ENCODE measurements at places on chromosomes 11 and 22.

GRCh38 chr11:2590965-2591754 is 108.6 kb downstream of the KCNQ1OT1 start:
- no peak for DNase-seq

- no peak for DNase-seq
Observed at GRCh38 chr11:116582571-116582970, 190.2 kb downstream of the BUD13 start.

DNA sequence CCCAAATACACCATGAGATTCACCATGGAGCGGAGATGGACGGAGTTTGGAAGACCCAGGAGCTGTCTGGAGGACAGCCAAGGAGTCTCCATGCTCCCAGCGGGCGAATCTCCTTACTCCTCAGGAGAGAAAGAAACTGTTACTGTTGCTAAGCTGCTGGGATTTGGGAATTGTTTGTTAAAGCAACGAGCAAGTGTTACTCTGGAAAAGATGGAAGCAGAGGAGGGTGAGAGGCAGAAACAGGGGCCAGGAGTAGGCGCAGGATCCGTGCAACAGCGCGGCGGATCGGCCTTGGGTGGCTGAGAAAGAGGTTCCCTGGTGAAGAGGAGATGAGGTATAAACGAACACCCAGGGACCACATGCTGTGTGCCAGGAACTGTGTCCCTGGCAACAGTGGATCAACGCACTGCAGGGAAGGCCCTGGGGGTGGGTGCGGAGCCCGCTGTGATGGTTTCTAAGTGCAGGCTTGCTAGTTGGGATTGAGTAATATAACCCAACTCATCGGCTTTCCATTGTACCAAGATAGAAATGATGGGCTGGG is 1436.4 kb downstream of the BRD1 start:
- DNase-seq: no peak

DNA sequence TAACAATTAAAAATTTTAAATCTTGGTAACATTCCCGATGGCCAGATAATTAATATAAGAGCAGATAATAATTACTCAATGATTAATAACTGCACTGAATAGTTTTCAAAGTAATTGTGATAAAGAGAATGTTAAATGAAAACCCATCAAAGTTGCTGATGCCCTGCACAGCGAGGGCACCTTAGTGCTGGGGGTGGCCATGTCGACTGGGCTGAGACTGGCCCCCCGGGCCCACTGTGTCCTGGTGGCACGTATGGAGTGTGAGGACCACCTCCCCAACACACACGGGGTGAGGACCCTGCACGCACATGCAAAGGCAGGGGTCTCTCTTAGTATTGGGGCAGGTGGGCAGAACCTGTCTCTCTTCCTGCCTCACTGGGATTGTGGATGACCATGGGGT is 15.1 kb upstream of the CCDC188 start:
- DNase-seq: no peak

DNA sequence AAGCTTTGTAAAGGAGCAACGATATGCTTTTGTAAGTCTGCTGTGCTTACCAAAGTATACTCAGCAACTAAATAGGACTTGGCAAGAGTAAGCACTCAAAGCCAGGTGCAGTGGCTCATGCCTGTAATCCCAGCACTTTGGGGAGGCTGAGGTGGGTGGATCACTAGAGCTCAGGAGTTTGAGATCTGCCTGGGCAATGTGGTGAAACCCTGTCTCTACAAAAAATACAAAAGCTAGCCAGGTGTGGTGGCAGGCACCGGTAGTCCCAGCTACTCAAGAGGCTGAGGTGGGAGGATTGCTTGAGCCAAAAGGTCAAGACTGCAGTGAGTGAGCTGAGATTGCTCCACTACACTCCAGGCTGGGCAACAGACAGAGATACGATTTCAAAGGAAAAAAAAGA is 67.5 kb downstream of the PAK1 start:
- no peak for DNase-seq

GRCh38 chr11:86128914-86129313 is 60.0 kb upstream of the PICALM start:
- DNase-seq: no peak

GRCh38 chr11:79940165-79940564 is 499.3 kb upstream of the TENM4 start:
- DNase-seq: no peak

DNA sequence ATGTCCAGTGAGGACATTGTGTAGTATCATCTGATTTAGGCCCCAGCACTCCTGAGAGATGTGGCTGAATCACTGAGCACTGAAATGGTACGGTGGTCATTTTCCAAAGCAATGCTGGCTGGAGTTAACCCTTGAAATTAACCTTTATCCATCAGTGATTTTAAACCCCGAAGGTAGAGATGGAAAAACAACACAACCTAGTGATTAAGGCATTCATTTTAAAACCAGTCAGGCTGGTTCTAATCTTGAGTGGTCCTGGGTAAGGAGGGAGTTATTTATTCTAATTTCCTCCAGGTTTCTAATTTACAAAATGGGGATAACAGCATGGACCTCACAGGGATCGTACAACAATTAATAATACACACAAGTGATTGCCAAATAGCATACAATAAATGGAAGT is 6.6 kb upstream of the CSNK2A3 start:
- DNase-seq: no peak

- DNase-seq: no peak
Observed at GRCh38 chr22:50292643-50293440, 14.6 kb downstream of the PLXNB2 start.

DNA sequence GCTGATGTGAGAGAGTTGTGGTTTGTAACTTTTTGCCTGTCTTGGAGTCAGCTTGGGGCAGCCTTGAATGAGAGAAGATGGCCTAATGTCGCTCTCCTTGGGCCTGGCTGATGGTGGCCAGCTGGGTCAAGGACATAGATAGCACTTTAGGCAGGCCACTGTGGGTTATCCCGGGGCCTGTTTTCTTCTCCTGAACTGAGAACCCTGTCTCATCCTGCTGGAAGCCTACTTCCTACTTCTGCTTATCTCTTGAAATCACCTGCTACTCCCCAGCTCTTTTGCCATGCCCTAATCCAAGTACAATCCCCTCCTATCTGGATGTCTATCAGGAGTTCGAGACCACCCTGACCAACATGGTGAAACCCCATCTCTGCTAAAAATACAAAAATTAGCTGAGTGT is 49.5 kb downstream of the OSBP2 start:
- DNase-seq: no peak

DNA sequence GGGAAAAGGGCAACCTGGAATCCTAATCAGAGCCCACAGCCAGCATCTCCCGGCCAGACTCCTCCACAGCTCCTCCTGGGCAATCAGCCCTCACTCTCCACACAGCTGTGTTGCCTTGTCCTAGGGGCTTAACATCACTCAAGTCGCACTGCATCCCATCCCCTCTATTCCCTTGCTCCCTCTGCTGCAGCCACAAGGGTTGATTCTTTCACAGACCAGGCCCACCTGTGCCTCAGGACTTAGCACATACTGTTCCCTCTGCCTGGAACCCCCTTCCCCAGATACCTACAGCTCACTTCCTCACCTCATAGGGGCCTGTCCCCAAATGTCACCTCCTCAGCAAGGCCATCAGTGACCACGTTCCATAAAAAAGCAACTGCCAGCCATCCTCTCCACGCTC is 18.4 kb downstream of the SPATA19 start:
- DNase-seq: no peak

- DNase-seq: peak; percentile 37
Observed at GRCh38 chr11:75815345-75816168, 547 bp downstream of the UVRAG start.

- DNase-seq: peak; percentile 76
Observed at GRCh38 chr11:57792060-57792541, 30.5 kb downstream of the CTNND1 start.

- DNase-seq: no peak
Observed at GRCh38 chr11:70594031-70594430, 195.7 kb downstream of the CTTN start.

DNA sequence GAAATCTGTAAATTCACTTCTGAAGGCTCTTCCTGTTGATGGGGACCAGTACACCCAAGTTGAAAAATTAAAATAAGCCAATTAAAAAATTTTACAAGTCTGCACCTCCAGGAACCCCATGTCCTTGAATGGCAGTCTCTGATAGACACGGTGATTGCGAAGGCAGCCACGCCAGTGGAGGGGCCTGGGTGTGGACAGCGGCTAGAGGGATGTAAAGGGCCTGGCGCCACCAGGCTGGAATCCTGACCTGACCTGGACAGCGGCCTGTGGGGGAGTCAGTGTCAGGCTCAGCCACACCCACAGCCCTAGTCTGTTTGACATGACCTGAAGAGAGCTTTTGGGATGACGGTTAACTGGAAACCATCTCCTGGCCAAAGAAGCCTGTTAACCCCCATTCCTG is 49.5 kb upstream of the RFPL3 start:
- DNase-seq: no peak

DNA sequence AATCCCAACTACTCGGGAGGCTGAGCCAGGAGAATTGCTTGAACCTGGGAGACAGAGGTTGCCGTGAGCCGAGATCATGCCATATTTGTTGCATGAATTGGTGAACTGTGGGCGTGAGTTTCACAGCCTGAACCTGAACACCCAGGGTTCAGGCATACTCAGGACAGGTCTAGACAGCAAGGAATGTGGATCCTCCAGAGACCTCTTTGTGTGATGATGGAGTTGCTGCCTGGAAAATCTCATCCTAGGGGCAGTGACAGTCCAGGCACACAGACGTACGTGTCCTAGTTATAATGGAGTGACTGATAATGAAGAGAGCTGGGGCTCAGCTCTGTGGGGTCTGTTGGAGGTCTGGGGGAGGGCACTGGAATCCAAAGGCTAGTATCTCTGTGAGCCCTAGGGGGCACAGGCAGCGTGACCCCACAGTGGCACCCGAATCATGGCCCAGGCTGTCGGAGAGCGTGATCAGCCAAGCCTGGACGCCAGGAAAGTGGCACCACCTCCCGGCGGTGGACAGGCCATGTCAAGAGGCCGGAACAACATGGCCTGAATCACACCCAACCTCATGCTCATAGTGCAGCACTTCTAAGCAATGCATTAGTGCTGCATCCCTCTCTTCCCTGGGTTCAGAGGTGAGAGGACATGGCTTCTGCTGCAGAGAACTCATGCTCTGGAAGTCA is 31.7 kb downstream of the RIBC2 start:
- no peak for DNase-seq

- no peak for DNase-seq
Observed at GRCh38 chr11:91170711-91171110, 947.9 kb upstream of the CHORDC1 start.

All from colonic mucosa (tissue), 4 donors.